ENCODE measurements at places on chromosomes 4 and X. TPM values are rescaled to one million over a fixed set of nuclear protein-coding genes. Genes with fewer than 3 reads are reported as not detected.

- H3K36me3 ChIP-seq = no peaks in the 10 kb centered on the region
- H3K27me3 ChIP-seq = no peaks in the 10 kb centered on the region
- peaks cover 17% of the 10 kb centered on the region for H3K4me1 ChIP-seq
- H3K27ac ChIP-seq = no peak overlapping the region
Observed at GRCh38 chr4:139243448-139244365, 36.3 kb downstream of the MGARP start.

GRCh38 chr4:1327526-1328266, 19.3 kb upstream of the UVSSA start:
- no peaks in the 10 kb centered on the region for H3K4me1 ChIP-seq
- peaks cover 94% of the 10 kb centered on the region for H3K36me3 ChIP-seq
- H3K4me3 ChIP-seq = no peak overlapping the region

GRCh38 chr4:86549163-86549788, 44.8 kb upstream of the PTPN13 start:
- no peak overlapping the region for H3K27ac ChIP-seq
- no peaks in the 10 kb centered on the region for H3K36me3 ChIP-seq
- H3K27me3 ChIP-seq = no peaks in the 10 kb centered on the region
- no peak overlapping the region for H3K4me3 ChIP-seq

SLC2A9 gene
- total RNA-seq = 4.5 TPM

SSX4 gene
- total RNA-seq = not detected

GRCh38 chr4:127505203-127505602, 127.6 kb upstream of the INTU start:
- peak; percentile 76 for DNase-seq
- no peak overlapping the region for H3K4me3 ChIP-seq
- no peaks in the 10 kb centered on the region for H3K27me3 ChIP-seq
- no peaks in the 10 kb centered on the region for H3K36me3 ChIP-seq
- no peaks in the 10 kb centered on the region for H3K4me1 ChIP-seq

DNA sequence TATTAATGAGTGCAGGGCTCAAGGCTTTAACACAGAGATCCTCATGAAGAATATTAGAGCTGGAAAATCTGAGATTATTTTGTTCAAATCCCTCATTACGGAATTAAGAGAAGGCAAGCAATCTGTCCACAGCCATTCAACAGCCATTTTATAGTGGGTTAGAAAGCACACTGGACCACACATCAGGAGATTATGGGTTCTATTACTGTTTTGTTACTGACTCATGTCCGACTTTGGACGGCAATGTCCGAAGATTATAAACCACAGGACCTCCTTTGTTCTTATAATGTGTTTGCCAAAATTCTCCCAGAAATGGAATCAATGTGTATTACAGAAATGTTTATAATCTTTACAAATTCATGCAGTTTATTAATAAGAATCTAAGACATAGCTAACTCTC, 8.1 kb downstream of the LAMTOR3 start:
- H3K36me3 ChIP-seq = peaks cover 47% of the 10 kb centered on the region
- peaks cover 2% of the 10 kb centered on the region for H3K4me1 ChIP-seq
- no peak overlapping the region for H3K4me3 ChIP-seq
- DNase-seq = no peak
- no peak overlapping the region for H3K27ac ChIP-seq

DNA sequence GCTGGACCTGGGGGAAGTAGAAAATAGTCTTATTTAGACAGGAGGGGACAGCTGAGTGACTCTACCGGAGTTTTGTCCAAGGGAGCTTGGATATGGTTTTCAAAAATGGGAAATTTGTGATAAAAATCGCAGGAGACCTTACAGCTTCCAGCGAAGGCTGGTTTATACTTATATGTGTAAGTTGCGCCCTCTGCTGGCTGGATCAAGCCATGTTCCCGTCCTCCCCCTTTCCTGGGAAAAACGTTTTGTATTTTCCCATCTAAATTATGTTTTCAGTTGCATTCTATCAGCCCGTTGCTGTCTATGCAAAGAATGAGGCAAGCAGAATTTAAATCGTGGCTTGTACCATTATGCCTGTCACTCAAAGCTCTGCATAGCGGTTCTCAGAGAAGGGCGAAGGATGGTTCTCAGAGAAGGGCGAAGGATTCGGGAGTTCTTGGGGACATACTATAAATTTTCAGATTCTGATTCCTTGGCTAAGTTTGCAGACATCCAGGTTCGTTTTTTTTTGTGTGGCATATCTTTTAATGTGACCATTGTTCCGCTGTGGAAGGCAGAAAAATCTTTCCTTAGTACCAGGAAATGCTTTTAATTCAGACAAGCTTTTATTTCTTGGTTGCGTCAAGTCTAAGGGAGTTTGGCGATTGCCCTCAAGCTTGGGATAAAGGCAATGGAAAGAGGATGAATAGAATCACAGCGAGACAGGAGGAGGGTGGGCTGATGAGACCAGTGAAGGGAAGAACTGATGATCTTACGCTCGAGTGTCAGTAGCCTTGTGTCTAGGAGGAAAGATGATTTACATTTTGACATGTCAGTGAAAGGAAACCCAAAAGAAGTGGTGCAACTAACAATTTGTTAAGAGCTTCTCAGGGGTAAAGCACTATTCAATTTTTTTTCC, 128.5 kb upstream of the ARX start:
- no peaks in the 10 kb centered on the region for H3K36me3 ChIP-seq
- peaks cover 7% of the 10 kb centered on the region for H3K4me1 ChIP-seq
- H3K4me3 ChIP-seq = no peak overlapping the region
- peak; percentile 80 for DNase-seq

Measured in stomach (tissue), 19 donors.